ENCODE measurements at places on chromosomes 5 and 9.
A peak's percentile ranks its signal among the peaks of the same experiment; 100 is the strongest.

- no peak for DNase-seq
These were observed 26.3 kb upstream of the GABRP start for GRCh38 chr5:170757182-170757601.

GRCh38 chr9:109117856-109118807 lies 1.6 kb downstream of the TMEM245 start:
- peak; percentile 59 for DNase-seq

DNA sequence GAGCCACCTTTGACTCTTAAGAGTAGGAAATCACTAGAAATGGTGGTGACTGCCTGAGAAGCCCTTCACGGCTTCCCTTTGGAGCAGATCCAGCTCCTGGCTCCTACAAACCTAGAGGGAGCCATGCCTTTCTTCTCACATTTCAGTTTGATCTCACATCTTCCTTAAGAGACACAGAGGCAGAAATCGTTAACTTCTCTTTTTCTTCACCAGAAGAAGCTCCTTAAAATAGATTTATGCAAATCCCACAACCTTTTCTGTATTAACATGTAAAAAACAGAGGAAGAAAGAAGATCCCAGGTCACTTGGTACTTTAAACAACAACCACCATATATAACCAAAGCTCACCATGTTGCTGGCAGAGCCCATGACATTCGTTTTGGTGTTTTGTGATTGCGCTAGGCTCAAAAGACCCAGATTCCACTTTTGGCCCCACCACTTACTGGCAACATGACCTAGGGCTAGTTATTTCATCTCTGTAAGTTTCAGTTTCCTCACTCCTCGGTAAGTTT lies 29.6 kb downstream of the PAX5 start:
- no peak for DNase-seq

- DNase-seq = no peak
These were observed 57.1 kb upstream of the ANKH start for GRCh38 chr5:14928661-14929060.

DNA sequence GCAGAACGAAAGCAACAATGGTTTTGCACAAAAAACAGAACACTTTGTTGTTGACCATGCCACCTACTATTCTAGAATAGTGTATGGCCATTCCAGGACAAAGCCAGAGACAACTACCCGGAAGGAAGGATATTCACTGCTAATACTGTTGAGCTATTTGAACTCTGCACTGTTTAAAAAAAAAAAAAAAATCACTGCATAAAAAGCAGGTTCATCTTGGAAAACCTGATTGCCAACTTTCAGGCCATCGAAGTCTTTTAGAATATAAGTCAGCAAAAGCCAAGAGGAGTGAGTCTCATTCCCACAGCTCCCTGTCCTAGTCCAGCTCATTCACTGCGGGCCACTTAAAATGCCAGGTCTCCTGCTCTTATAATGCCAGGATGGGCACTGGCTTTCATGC lies 4.0 kb downstream of the ENC1 start:
- no peak for DNase-seq

- no peak for DNase-seq
These were observed 109.8 kb downstream of the RGS3 start for GRCh38 chr9:113573046-113573958.

DNA sequence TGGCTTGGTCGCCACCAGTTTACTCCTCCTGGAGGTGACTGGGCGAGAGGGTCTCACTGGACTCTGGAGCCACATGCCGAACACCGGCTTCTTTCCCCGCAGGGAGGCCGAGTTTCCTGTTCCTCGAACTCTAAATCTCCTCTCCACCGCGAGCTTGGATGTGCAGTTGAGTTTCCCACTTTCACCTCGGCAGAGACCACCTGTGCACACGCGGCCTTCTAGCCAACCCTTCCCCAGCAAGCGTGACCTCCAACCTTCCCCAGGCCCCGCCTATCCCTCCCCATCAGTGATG lies 380.1 kb downstream of the IRX2 start:
- DNase-seq = no peak

- DNase-seq = no peak
These were observed 495.9 kb downstream of the CSNK1G3 start for GRCh38 chr5:124007675-124008398.

GRCh38 chr5:15521381-15522186 lies 21.6 kb downstream of the FBXL7 start:
- DNase-seq = no peak

GRCh38 chr5:116492016-116492623 lies 82.5 kb downstream of the SEMA6A start:
- DNase-seq = peak; percentile 5

DNA sequence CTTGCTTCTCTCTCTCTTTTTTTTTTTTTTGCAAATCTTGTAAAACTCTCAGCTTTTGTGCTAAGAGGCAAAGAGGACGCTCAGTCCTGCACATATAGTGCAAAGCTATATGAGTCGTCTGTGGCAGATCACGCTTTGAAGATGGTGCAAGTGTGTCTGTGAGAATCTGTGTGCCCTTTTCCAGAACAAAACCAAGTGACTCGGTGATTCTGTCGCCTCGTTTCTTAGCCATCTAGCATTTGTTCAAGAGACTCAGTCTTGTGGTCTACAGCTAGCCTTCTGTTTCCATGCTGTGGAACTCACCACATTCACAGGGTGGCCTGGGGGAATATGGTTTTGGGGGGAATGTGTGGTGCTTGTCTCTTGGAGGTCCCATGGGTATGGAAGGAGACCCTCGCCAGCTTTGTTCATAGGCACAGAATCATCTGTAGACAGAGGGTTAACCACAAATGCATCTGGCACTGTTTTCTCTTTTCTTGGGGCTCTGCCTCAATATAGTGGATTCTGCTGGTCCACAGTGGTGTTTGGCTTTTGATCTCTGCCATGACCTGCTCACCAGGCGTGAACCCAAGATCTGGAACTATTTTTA lies 82.1 kb downstream of the C9orf152 start:
- DNase-seq = no peak

- DNase-seq = no peak
These were observed 448.9 kb downstream of the MED10 start for GRCh38 chr5:5929291-5930020.

DNA sequence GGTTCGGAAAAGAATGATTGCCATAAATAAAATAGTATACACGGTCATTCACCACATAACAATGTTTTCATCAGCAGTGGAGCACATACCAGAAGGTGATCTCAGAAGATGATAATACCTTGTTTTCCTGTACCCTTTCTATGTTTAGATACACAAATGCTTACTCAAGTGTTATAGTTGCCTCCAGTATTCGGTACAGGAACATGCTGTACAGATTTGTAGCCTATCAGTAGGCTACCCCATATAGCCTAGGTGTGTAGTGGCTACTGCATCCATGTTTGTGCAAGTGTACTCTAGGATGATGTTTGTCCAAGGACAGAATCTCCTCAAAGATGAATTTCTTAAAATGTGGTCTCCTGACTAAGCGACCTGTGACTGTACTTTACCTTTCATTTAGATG lies 59.2 kb downstream of the ICE1 start:
- no peak for DNase-seq

GRCh38 chr5:1548702-1549474 lies 25.1 kb upstream of the LPCAT1 start:
- DNase-seq = no peak

GRCh38 chr5:140443-140829 lies 48.5 kb downstream of the PLEKHG4B start:
- DNase-seq = no peak

DNA sequence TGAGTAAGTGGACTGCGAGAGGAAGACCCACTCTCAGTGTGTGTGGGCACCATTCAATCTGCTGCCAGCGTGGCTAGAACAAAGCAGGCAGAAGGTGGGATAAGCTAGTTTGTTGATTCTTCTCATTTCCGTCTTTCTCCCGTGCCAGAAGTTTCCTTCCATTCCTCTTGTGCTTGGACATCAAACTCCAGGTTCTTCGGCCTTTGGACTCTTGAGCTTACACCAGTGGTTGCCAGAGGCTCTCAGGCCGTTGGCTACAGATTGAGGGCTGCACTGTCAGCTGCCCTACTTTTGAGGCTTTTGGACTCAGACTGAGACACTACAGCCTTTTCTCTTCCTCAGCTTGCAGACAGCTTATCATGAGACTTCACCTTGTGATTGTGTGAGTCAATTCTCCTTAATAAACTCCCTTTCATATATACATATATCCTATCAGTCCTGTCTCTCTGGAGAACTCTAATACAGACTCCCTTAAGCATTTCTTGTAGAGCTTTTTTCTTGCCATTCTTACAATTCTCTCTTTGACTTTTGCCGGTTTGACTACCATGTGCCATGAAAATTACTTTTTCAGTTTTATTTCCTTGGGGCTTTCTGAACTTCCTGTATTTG lies 494.9 kb downstream of the PRR16 start:
- DNase-seq = no peak

DNA sequence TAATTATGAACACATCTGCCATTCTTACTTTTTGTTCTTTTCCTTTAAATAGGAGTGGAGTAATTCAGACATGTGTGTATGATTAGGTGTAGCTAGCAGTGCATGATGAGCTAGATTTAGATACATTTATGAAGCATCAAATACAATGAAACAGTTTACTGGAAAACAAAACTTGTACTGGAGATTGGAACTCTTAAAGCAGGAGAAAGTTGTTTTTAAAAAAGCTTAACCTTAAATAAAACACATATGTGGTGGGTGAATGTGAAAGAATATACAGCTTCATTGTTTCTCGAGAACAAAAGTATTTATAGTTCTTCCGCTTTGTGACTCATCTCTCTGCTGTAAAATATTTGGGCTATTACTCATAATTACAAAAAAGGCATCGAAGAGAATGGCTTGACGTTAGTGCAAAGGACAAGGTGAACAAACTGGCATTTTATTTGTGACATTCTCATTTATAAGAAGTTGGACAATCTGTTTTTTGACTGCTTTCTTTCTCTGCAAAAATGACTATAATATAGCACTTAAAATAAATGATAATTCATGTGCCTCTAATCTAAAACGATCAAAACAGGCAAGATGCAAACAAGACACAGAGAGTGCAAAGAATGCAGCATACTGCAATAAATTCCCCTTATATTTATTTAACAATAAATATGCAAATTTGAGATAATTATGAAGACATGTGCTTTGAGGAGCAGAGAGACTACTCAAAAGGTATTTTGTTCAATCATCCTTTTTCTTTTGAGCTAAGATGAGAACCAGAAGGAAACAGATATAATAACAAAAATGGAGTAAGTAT lies 478.8 kb downstream of the CETN3 start:
- DNase-seq = no peak

GRCh38 chr9:115416299-115416698 lies 298.3 kb upstream of the TNC start:
- no peak for DNase-seq

DNA sequence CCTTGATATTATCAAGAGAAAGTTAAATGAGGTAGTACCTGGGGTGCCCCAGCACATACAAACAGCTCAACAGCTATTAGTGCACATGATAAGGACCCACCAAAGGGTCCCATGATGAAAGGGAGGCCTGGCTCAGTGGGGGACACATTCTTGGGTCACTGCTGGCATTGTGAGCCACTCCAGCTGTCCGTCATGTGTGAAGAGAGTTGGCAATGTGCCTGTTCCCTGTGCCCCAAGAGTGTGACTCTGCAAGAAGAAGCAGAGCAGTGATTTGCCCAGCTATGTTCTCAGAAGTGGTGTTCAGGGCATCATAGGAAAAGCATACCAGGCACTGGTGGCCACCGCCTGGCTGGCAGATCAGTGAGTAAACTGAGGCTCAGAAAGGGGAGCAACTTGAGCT lies 37.1 kb upstream of the TDRD7 start:
- no peak for DNase-seq

GRCh38 chr9:111896942-111897600 lies 457 bp downstream of the UGCG start:
- peak; percentile 19 for DNase-seq

- peak; percentile 34 for DNase-seq
These were observed 22.1 kb upstream of the PLPP6 start for GRCh38 chr9:4640027-4640426.

GRCh38 chr5:163104464-163104863 lies 332.9 kb upstream of the CCNG1 start:
- no peak for DNase-seq

- DNase-seq = no peak
These were observed 33.4 kb upstream of the PPP3R2 start for GRCh38 chr9:101628173-101628572.

GRCh38 chr5:106875591-106876297 lies 795.0 kb downstream of the EFNA5 start:
- DNase-seq = no peak

- no peak for DNase-seq
These were observed 27.6 kb downstream of the DIMT1 start for GRCh38 chr5:62376064-62376463.

DNA sequence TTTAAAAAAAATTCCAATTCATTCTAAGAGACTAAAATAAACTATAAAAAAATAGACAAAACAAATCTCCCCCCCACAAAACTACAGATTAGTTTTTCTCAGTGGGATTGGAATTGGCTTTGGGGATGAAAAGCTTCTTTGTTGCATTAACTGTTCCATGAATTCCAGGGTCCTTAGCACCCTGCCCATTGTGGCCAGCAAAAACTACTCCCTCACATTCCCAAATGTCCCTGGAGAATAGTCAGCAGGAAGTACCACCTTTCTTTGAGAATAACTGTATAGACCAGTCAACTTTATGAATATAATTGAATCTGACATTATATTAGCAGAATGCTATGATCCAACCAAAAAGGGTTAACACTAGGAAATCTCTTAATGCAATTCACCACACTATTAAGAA lies 147.9 kb downstream of the LPAR1 start:
- DNase-seq = no peak

All from CD8-positive, alpha-beta T cell (primary cell).